ENCODE measurements at places on chromosomes 4 and X. TPM values are rescaled to one million over a fixed set of nuclear protein-coding genes. Genes with fewer than 3 reads are reported as not detected.

GRCh38 chr4:83178029-83178428, 63.5 kb upstream of the PLAC8 start:
- no peak for DNase-seq
- no peak overlapping the region for H3K4me3 ChIP-seq
- H3K27me3 ChIP-seq: no peaks in the 10 kb centered on the region
- H3K4me1 ChIP-seq: no peaks in the 10 kb centered on the region

Gene S100G
- not detected for total RNA-seq

- H3K27ac ChIP-seq: no peak overlapping the region
- no peaks in the 10 kb centered on the region for H3K36me3 ChIP-seq
- no peaks in the 10 kb centered on the region for H3K4me1 ChIP-seq
- H3K4me3 ChIP-seq: no peak overlapping the region
Observed at GRCh38 chr4:74623041-74623440, 171.3 kb downstream of the BTC start.

DNA sequence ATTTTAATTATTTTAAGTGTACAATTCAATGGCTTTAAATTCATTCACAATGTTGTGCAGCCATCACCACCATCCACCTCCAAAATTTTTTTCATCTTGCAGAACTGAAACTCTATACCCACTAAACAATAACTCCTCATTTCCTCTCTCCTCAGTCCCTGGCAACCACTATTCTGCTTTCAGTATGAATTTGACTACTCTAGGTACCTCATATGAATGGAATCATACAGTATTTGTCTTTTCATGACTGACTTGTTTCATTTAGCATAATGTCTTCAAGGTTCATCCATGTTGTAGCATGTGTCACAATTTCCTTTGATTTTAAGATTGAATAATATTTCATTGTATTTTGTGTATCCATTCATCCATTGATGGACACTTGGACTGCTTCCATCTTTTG, 46.9 kb downstream of the KIF4A start:
- no peaks in the 10 kb centered on the region for H3K4me1 ChIP-seq
- no peak overlapping the region for H3K4me3 ChIP-seq
- peaks cover 28% of the 10 kb centered on the region for H3K27me3 ChIP-seq
- no peak for DNase-seq
- H3K27ac ChIP-seq: no peak overlapping the region

Gene CSAG3
- not detected for total RNA-seq

- DNase-seq: no peak
- no peaks in the 10 kb centered on the region for H3K4me1 ChIP-seq
- no peak overlapping the region for H3K27ac ChIP-seq
- H3K36me3 ChIP-seq: no peaks in the 10 kb centered on the region
- H3K4me3 ChIP-seq: no peak overlapping the region
Observed at GRCh38 chr4:25007598-25007997, 23.1 kb downstream of the LGI2 start.

- no peak overlapping the region for H3K27ac ChIP-seq
- no peaks in the 10 kb centered on the region for H3K4me1 ChIP-seq
- no peaks in the 10 kb centered on the region for H3K27me3 ChIP-seq
- no peaks in the 10 kb centered on the region for H3K36me3 ChIP-seq
Observed at GRCh38 chr4:70059149-70059548, 8.9 kb downstream of the HTN1 start.

Gene TCEAL6
- not detected for total RNA-seq
